ENCODE measurements at places on chromosomes 11 and 22.

DNA sequence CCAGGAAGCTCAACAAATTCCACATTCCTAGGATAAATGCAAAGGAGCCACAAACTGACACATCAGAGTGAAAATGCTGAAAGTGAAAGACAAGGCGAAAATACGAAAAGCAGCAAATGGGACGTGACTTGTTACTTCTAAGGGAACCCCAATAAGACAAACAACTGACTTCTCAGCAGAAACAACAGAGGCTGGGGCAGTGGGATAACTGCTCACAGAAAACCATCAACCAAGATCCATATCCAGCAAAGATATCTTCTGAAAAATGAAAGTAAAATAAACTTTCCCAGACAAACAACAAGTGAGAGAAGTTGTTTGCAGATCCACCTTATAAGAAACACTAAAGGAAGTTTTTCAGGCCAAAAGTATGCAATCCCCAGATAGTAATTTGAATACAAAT is 72.1 kb downstream of the DGCR2 start:
- DNase-seq: no peak

DNA sequence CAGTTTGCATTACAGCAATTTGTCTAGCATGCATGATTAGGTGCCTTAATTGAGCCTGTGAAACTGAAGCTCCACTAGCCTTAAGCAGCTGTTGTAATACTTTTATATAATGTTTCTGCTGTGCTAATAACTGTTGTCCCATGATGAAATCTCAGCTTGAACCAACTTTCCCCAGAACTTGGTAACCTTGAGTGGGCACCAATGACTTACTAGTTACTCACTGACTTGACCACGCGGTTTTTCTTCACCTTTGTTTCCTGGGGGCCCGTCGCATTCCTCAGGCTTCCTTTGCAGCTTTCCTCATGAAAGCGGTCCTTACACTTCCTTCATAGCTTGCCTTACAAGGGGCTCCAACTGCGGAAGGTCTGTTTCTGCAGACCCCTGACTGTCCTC is 11.2 kb upstream of the GLYATL1 start:
- no peak for DNase-seq

- no peak for DNase-seq
Observed at GRCh38 chr11:114075891-114076441, 16.5 kb downstream of the ZBTB16 start.

GRCh38 chr11:16909359-16910035 is 104.7 kb downstream of the PLEKHA7 start:
- no peak for DNase-seq

Measured in activated T-helper 1 cell treated with anti-CD3 and anti-CD28 coated beads, Interleukin-2, amount 50 U/mL, for 16 hours (primary cell).